ENCODE measurements at places on chromosomes 5 and 9.

DNA sequence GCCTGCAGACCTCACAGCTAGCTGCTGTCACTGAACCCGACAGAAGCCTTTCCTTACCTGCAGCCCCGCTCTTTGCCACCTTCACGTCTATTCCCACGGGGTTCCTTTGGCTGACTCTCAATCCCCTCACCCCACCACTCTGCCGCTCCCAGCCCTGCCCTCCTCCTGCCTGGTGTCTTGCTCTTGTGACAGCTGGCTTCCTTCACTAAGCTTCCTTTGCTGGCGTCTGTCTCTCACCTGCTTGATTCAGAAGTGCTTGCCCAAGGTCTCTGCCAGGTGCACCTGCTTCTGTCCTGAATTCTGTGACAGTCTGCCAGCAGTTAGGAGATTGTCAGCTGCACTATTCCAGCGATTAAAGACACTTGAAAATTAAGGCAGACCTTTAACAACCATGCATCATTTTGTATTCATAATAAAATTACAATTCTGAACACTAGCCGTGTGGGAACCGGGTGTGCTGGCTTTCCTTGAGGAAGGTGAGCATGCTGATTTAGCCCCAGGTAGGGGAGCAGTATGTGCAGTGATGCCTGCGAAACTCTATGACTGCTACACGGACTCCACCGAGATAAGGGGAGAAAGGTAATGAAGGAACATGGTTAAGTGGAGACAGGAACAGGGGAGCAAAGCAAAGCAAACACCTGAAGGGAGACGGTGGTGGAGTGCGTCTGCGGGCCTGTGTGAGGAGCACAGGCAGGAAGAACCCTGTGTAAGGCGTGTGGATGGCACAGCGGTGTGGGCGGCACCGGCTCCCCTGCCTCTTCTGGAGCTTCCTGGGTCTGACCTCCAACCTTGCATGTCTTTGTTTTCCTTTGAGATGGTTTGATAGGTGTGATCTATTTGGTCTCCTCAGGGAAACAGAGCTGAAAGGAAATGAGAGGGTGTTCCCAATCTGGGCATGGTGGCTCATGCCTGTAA lies 80.1 kb upstream of the CACNA1B start:
- DNase-seq = no peak

- DNase-seq = no peak
These were observed 324.5 kb upstream of the WWC1 start for GRCh38 chr5:167966979-167967378.

DNA sequence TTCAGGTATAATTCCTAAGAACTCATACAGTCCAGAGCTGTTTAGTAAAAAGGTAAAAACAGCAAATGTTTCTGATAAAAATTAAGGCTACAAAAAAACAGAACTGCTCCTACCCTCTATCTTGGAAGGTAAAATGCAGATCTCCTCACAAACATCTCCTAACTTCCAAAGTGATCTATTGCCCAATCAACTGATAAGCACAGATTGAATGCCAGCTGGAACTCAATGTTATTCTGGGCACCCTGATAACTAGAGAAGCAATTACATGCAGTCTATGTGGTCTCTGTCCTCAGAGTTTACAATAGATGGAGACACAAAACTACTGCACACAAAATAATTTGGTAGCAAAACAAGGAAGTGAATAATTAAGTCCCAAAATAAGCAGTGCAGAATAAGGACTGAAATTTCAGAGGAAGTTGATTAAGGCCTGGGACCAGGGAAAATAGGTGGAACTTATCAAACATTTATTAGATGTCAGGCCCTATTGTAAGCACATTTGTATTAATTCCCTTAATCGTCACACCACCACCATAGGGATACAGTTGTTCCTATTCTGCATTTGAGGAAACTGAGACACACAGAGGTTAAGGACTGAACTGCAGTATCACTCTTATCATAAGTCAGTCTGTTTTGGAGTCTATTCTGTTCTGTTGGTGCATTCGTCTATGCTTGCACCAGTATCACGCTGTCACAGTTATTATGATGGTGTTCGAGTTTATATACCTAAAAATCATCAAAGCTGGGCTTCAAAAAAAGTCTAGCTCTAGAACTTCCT lies 102.2 kb upstream of the TARS1 start:
- no peak for DNase-seq

GRCh38 chr5:178542455-178542854 lies 47.7 kb downstream of the COL23A1 start:
- no peak for DNase-seq

GRCh38 chr9:90720621-90721265 lies 78.1 kb upstream of the DIRAS2 start:
- no peak for DNase-seq

GRCh38 chr9:123339666-123340510 lies 16.1 kb upstream of the CRB2 start:
- DNase-seq = no peak

GRCh38 chr5:100406640-100407039 lies 128.5 kb upstream of the FAM174A start:
- DNase-seq = no peak

GRCh38 chr9:133540698-133541025 lies 6.2 kb downstream of the ADAMTSL2 start:
- DNase-seq = no peak

- DNase-seq = no peak
These were observed 120.6 kb downstream of the TTLL11 start for GRCh38 chr9:121972501-121972981.

GRCh38 chr5:175894793-175895192 lies 23.4 kb downstream of the CPLX2 start:
- DNase-seq = no peak

GRCh38 chr5:93141969-93142368 lies 439.1 kb downstream of the NR2F1-AS1 start:
- no peak for DNase-seq

DNA sequence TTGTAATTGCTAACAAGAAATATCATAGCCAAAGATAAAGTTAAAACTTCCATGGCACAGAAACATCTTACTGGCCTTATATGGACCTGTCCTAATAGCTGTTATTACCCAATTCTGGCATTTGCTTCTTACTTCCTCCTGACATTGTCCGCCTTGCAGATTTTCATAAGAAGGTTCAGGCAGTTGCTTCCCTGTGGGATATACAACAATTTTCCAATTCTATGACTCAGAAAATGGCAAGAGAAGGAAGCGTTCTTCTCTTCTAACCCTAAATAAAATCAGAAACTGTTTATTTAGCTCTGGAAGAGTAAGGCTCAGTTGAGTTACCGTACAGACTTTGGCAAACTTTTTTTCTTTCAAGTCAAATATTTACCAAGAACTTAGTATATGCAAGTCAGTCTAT lies 1.7 kb downstream of the PRKAA1 start:
- no peak for DNase-seq

- DNase-seq = no peak
These were observed 148.3 kb upstream of the PIK3R1 start for GRCh38 chr5:68067291-68067690.

DNA sequence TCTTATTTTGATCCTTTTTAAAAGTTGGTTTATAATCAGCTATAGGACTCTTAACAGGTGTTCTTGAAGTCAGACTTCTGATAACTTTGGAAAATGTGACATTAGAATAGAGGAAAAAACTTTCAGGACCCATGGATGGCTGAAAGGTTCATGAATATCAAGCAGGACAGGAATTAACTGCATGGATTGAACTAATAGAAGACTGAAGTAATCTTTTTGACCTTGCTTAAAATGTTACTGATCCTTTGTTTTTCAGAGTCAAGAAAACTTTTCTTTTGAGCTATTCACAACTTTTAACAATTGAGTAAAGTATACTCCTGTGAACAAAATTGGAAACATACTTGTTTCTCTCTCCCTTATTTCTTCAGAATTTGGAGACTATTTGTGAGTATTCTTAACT lies 79.2 kb downstream of the PLK2 start:
- no peak for DNase-seq

- no peak for DNase-seq
These were observed 29.0 kb downstream of the PSMB7 start for GRCh38 chr9:124386201-124386600.

GRCh38 chr5:122896598-122897282 lies 51.3 kb downstream of the SNX24 start:
- DNase-seq = no peak

DNA sequence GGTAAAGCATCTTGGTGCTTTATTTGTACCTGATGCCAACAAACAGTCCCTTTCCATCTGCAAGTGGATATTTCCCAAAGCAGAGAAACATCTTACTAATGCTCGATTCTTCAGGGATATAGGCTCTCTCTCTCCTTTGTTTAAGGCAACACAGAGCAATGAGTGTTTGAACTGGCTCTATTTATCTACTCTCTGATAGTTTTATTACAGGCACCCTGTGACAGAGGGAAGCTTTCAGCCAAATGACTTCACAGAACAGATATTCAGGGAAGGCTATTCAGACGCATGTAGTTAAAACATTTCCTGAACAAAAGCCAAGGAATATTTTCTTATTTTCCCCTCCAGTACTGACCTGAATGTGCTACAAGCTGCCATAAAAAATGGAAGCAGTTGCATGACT lies 141.8 kb downstream of the YIPF5 start:
- no peak for DNase-seq

- DNase-seq = no peak
These were observed 21.0 kb downstream of the HNRNPK start for GRCh38 chr9:83959061-83959460.

- no peak for DNase-seq
These were observed 163.3 kb upstream of the HMHB1 start for GRCh38 chr5:143648696-143649095.

- no peak for DNase-seq
These were observed 4.0 kb upstream of the ATP6V1G1 start for GRCh38 chr9:114583371-114584155.

- DNase-seq = no peak
These were observed 118.4 kb upstream of the PRSS3 start for GRCh38 chr9:33676746-33677505.

DNA sequence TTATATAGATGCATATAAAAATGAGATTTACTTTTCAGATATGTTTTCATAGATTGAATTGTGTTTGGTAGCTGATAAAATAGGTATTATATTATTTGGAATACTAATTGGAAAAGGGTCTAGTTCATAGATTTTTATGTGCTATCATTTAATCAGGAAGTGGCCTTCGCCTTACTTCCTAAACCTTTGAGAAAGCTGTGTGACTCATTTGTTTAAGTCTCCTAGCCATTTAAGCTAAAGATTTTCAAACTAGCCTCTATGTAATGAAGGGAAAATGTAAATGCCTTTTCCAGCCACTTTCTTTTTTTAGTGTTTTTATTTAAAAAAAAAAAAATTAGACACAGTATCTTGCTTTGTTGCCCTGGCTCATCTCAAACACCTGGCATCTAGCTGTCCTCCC lies 97.5 kb downstream of the DMXL1 start:
- no peak for DNase-seq

- no peak for DNase-seq
These were observed 76.5 kb downstream of the GLIS3 start for GRCh38 chr9:4223312-4223833.

DNA sequence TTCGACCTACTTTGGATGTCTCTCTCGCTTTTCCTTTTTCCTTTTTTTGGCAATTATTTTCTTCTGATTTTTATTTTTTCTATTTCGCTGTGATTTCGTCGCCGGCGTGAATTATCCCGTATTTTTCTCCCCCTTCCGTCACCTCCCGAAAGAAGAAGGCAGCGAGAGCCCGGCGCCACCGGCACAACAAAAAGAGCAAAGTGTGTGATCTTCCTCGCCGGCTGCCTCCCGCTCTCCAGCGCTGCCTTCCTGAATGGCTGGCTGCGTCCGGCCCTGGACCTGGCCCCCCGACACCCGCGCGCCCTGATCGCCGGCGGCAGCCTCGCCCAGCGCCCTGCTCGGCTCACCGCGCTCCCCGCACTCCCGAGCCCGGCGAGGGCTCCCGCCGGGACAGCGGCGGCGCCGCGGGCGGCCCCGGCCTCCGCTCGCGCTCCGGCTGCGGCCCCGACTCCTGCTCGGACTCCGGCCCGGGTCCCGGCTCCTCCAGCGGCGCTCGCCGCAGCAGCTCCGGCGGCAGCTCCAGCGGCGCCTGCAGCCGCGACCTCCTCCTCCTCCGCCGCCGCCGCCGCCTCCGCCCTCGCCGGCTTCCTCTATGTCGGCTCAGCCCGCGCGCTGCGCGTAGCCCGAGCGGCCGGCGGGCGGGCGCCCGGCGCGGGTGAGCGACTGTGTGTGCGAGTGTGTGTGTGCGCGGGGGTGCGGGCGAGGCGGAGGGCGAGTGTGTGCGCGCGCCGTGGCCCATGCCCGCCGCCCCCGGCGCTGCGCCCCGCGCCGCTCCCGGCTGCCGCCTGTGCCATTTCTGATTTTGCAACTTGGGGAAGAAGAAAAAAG lies 960 bp downstream of the NR2F1 start:
- DNase-seq = no peak

DNA sequence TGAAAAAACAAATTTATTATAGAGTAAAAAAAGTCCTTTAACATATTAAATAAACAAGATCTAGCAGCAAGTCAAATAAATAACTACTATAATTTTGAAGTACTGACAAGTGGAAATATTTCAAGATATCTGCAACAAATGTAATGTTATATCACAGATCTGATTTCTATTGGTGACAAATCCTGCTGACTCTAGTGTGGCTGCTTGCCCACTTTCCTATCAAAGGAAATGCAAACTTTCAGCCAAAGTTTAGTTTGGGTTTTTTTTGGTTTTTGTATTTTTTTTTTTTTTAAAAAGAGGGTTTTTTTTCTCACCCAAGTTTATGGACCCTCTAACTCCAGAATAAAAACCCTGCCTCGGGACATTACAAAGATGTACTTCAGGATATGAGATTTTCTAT lies 12.9 kb downstream of the ADRA1B start:
- DNase-seq = no peak

DNA sequence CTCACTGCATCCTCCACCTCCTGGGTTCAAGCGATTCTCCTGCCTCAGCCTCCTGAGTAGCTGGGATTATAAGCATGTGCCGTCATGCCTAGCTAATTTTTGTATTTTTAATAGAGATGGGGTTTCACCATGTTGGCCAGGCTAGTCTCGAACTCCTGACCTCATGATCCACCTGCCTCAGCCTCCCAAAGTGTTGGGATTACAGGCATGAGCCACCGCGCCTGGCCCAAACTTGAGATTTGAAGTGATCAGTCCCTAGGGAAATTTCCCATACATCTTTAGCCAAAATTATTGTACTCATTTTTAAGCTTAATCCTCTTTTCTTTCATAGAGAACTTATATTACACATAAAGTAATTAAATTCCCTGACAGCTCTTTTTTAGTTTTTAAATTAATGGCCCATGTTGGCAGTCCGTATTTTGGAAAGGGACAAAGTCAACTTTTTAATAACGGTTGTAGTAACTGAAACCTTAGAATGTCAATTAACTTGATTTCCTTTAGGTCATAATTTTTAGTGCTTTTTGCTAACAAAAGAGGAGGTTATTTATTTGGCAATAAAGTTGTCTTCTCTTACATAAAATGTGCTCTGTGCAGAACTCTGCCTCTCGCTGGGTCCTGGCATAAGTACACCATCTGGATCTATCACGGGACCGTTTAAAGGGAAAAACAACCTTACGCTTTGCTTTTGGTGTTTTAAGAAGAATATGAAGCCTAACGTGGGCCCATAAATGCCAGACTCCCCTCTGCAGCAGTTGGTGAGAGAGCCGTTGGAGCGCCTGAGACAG lies 142.3 kb upstream of the OTULINL start:
- no peak for DNase-seq

Measured in stimulated activated CD4-positive, alpha-beta T cell treated with anti-CD3 and anti-CD28 coated beads, Interleukin-15, amount 100 ng/mL, for 1 hour (primary cell).